ENCODE measurements at places on chromosomes 5 and 9.
A peak's percentile ranks its signal among the peaks of the same experiment; 100 is the strongest.

DNA sequence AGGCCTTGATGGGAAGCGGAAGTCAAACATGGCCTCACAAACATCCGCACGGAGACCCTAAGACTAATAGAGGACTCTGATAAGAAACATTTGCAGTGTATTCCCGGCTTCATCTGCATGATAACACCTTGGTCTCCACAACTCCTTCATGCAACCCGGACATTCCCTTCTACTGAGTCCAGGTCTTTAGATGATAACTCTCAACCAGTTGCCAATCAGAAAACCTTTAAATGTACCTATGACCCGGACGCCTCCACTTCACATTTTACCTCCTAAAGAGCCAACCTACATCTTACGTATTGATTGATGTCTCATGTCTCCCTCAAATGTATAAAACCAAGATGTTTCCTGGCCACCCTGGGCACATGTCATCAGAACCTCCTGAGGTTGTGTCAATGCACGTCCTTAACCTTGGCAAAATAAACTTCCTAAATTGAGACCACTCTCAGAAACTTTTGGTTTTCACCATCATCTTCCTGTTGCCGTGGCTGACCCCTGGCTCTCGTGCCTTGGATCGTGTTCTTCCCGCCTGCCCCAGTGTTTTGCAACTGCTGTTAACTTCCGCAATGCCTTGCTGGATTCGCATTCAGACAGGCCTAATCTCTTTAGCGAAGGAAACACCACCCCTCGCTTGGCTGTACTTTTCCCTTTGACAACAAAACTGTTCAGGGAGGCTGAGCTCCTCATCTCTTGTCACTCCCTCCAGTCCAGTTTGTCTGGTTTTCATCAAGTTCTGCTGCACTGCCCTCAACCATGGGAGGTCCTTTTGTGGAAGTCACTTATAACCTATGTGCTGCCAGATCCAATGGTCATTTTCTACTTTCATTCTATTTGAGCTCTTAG lies 1.1 kb upstream of the DAP start:
- DNase-seq = peak; percentile 76

DNA sequence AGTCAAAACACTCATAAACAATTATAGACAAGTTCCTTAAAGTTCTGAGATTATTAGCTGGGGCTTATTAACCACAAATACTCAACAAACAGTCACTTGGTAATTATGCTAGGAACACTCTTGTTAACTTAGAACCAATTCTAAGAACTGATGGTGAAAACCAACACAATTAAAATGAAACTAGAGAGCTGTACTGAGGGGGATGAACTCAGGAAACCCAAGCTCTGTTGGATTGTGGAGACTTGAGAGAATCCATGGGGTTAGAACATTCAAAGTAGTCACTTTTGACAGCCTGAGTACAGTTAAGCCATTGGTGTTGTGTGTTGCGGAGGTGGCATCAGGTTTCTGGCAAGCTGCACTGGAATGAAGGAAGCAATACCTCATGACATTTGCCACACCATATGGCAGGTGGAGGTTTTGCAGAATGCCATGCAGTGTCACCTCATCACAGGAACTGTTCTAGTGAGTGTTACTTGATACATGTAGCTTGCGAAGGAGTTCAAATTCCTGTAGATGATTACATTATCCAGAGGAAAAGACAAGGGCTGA lies 480.9 kb upstream of the CD180 start:
- no peak for DNase-seq

DNA sequence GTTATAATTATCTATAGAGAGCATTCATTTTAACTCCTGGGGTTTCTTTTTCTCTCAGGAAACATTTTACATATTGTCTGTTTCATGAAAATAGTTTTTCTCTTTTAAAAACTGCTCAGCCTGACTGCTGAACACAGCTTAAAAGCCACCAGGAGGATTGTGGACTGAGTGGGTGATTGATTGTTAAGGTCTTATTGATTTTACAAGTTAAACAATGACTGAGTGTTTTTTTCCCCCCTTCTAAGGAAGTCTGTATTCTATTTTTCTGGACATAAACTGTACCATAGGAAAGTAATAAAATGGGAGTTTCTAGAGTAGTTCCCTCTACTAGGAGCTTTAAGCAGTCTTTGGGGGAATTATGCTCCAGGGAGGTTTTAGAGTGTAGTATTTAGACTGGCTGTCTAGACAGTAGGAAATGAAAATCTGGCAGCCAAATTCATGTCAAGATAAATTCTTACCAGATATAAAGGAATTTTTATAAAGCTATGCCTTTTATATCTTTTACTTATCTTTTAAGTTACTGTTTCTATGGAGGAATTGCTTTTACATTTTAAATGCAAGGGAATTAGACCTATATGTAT lies 463.9 kb downstream of the PRR16 start:
- no peak for DNase-seq

- DNase-seq = peak; percentile 40
These were observed 6.2 kb downstream of the GNPDA1 start for GRCh38 chr5:142006363-142007236.

DNA sequence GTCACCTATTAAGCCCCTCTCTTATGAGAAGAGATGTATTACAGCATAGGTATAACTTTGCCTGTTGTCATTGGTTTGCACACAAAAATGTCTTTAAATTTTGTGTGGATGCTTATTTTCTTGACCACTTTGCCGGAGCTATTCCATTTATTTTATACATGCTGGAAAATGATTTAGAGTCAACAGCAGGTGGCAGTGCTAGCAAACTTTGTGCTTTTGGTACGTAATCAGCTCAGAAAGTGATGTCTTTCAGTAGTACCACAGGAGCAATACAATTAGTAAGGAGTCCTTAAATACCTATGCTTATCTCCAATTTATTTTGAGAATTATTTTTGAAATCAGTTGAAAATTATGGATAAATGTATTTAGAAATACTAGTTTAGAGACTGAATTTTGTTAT lies 19.8 kb upstream of the NUDT12 start:
- DNase-seq = peak; percentile 70

DNA sequence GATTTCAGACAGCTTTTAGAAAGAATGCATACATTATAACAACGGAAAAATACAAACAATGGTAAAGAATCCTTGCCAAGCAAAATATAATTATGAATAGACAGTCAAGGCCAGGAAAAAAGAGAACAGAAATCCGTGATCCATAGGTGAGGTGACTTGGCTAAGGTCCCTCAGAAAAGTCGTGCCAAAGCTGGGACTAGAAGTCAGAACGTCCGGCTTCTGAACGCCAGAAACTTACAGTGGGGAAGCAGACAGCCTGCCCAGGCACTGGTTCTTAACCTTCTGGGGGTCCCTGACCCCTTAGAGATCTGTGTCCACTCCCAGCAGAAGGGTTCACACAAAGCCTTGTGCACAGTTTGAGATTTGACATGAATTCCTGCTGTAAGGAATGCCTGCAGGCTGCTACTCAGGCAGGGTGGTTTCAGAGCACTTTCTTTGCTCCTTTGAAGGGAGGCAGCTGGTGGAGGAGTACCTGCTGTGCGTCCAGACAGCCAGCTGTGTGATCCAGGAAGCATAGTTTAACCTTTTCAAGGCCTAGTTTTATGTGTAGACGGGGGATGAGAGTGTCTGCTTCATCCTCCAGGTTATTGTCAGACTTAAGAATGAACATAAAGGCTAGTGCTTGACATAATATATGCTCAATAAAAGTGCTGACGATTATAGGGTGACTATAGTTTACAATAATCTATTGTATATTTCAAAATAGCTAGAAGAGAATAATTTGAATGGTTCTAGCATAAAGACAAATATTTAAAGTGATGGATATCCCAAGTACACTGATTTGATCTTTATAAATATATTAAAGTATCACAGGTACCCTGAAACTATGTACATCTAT lies 852 bp downstream of the ARHGEF37 start:
- no peak for DNase-seq

GRCh38 chr5:73592551-73592950 lies 27.0 kb downstream of the UTP15 start:
- DNase-seq = no peak

DNA sequence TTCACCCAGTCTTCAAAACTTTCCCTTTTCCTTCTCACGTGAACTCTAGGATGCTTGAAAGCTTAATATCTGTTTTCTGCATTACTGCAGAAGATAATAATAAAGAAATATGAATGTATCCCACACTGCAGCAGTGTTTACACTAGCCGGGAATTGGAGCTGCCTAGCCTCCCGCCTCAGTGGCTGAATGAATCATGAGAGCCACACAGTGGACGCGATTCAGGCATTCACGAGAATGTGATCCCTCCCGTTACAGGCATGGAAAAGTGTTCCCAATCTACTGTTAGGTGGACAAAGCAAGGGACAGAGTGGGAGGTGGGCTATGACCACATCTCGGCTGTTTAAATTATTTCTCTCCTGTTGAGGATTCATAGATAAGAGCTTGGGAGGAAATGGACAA lies 69.4 kb upstream of the CTSL start:
- no peak for DNase-seq

GRCh38 chr9:130898552-130898852 lies 1.9 kb upstream of the QRFP start:
- no peak for DNase-seq

Measured in hematopoietic multipotent progenitor cell treated with erythropoietin and hydrocortisone succinate and interleukin-3 and kit ligand, for 6 days (in vitro differentiated cells).